HFFc6 (cell line): ENCODE measurements at places on chromosomes 5 and 9. TPM values are rescaled to one million over a fixed set of nuclear protein-coding genes. Genes with fewer than 3 reads are reported as not detected.

- H3K4me1 ChIP-seq, result peaks cover 58% of the 10 kb centered on the region
- DNase-seq, result peak; percentile 48
- peak overlapping the region; percentile 94 for H3K4me3 ChIP-seq
- peaks cover 15% of the 10 kb centered on the region; the same call in 1 of the 2 replicates for H3K36me3 ChIP-seq
- H3K27me3 ChIP-seq, result peaks cover 1% of the 10 kb centered on the region; the same call in 1 of the 2 replicates
These were observed 727 bp upstream of the ADRB2 start for GRCh38 chr5:148825716-148826052.

- H3K27me3 ChIP-seq, result peaks cover 4% of the 10 kb centered on the region; the same call in 1 of the 2 replicates
- H3K27ac ChIP-seq, result peak overlapping the region; percentile 91
- H3K36me3 ChIP-seq, result peaks cover 40% of the 10 kb centered on the region
These were observed 6.8 kb downstream of the MACROH2A1 start for GRCh38 chr5:135392256-135392655.

SGCD gene
- 5.0 to 6.2 TPM (median 5.6 TPM) in 3 replicates for total RNA-seq

GRCh38 chr9:98083061-98083501 is 26.5 kb downstream of the NANS start:
- H3K4me3 ChIP-seq, result no peak overlapping the region
- peaks cover 3% of the 10 kb centered on the region for H3K27me3 ChIP-seq
- H3K27ac ChIP-seq, result no peak overlapping the region; the same call in none of the 2 replicates
- DNase-seq, result no peak
- peaks cover 43% of the 10 kb centered on the region for H3K36me3 ChIP-seq

GRCh38 chr5:2903451-2904395 is 152.2 kb upstream of the IRX2 start:
- no peak overlapping the region for H3K4me3 ChIP-seq
- H3K27ac ChIP-seq, result no peak overlapping the region
- H3K27me3 ChIP-seq, result no peaks in the 10 kb centered on the region; the same call in 1 of the 2 replicates
- no peak for DNase-seq
- no peaks in the 10 kb centered on the region for H3K4me1 ChIP-seq

PCDHGA7 gene
- 2.5 to 11.2 TPM (median 2.8 TPM) in 3 replicates for total RNA-seq

GLDC gene
- 0.25 TPM in 1 of 3 replicates, not detected in the others for total RNA-seq

MYMK gene
- not detected in 2 replicates for total RNA-seq

NR5A1 gene
- not detected in 3 replicates for total RNA-seq
